ENCODE measurements at places on chromosomes 3 and 15. TPM values are rescaled to one million over a fixed set of nuclear protein-coding genes. Genes with fewer than 3 reads are reported as not detected.

DNA sequence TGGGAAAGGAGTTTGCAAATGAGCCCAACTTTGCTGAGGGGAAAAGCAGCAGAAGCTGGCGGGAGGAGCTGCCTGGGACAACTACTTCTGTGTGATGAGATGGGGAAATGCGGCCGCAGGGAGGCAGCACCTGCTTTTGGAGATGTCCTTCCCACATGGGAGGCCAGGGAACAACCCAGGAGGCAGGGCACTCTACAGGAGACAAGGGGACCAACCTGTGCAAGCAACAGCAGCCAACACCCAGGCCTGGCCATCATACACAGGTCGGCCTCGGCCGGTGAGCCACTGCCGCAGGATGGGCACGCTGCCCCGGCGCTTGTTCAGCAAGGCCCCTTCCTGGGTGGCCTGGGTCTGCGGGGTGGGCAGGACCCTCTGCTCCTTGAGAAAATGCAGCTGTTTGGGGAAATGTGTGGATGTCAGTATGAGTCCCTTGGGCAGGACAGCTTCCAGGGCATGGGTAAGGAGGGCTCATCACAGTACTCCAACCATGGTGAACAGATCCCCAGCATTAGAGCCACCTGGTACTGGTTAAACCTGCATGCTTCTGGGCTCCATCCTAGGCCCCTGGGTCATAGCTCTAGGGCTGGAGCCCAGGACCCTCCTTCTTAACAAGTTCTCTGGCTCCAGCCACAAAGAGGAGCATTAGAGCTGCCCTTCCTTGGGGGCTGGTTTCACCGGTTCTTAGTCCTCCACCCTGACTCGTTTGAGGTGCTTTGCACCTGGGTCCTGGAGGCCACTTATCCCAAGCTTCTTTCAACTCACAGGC lies 11.6 kb downstream of the EPB42 start:
- no peaks in the 10 kb centered on the region for H3K36me3 ChIP-seq
- no peaks in the 10 kb centered on the region for H3K27me3 ChIP-seq
- DNase-seq, result peak; percentile 87

- H3K27ac ChIP-seq, result no peak overlapping the region
- no peak overlapping the region for H3K4me3 ChIP-seq
- no peaks in the 10 kb centered on the region for H3K36me3 ChIP-seq
- H3K4me1 ChIP-seq, result no peaks in the 10 kb centered on the region
- no peak for DNase-seq
- H3K27me3 ChIP-seq, result no peaks in the 10 kb centered on the region
These were observed 12.9 kb upstream of the CNBP start for GRCh38 chr3:129196601-129197000.

DNA sequence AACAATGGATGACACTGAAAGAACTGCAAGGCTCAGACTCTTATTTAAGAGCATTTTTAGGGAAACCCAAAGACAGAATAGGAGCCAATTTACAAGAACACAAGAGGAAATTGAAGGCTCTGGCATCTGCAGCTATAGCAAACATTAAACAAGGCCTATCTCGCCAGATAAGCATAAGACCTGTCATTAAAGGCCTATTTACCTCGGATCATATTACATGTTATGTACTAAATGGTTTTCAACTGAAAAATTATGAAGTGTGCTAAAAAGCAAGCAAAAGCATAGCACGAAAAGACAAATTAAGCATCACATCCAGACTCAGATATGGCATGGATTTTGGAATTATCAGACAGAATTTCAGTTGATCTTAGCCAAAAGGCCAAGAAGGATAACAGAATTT lies 617.1 kb downstream of the SQOR start:
- no peak for DNase-seq
- H3K27ac ChIP-seq, result no peak overlapping the region
- peaks cover 2% of the 10 kb centered on the region for H3K4me1 ChIP-seq
- H3K36me3 ChIP-seq, result no peaks in the 10 kb centered on the region

- no peaks in the 10 kb centered on the region for H3K36me3 ChIP-seq
- H3K27me3 ChIP-seq, result peaks cover 2% of the 10 kb centered on the region
- H3K4me1 ChIP-seq, result peaks cover 11% of the 10 kb centered on the region
- peak; percentile 47 for DNase-seq
- no peak within 1 kb of the TSS for H3K27ac ChIP-seq
- H3K4me3 ChIP-seq, result peak within 1 kb of the TSS; percentile 84
These were observed at the start of gene INSYN1 for GRCh38 chr15:73753250-73754130. Gene INSYN1 (minus strand): TSS chr15:73753351. CDS start chr15:73751130, 2,221 bp downstream.

- peaks cover 5% of the 10 kb centered on the region for H3K4me1 ChIP-seq
- H3K27me3 ChIP-seq, result no peaks in the 10 kb centered on the region
- H3K4me3 ChIP-seq, result no peak overlapping the region
- no peak overlapping the region for H3K27ac ChIP-seq
These were observed 698.1 kb downstream of the FHIT start for GRCh38 chr3:60553144-60553543.

DNA sequence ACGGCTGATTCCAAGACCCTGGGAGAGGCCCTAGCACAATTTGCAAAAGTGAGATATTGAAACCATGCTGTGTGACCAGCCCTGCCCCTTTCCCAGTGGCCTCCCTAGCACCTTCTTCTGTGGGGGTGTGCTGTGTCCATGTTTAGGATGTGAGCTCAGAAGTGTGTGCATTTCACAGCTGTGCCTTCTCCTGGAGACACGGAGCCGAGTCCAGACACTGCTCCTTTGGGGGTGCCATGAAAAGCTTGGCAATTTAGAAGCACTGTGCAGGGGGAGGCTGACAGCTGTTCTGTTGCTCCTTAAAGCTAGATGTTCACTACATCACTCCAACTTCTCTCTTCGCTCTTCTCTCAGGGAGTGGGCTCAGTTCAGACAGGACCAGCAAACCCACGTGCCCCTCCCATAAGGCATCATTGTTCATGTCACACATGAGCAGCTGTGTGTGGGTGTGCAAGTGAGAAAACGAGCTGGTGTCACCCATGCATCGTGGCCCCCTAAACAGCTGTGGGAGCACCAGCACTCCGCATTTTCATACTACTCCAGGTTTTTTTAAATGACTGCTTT lies 492.6 kb downstream of the GABRG3 start:
- H3K4me1 ChIP-seq, result no peaks in the 10 kb centered on the region
- no peaks in the 10 kb centered on the region for H3K27me3 ChIP-seq
- no peak overlapping the region for H3K4me3 ChIP-seq
- DNase-seq, result no peak
- no peak overlapping the region for H3K27ac ChIP-seq

DNA sequence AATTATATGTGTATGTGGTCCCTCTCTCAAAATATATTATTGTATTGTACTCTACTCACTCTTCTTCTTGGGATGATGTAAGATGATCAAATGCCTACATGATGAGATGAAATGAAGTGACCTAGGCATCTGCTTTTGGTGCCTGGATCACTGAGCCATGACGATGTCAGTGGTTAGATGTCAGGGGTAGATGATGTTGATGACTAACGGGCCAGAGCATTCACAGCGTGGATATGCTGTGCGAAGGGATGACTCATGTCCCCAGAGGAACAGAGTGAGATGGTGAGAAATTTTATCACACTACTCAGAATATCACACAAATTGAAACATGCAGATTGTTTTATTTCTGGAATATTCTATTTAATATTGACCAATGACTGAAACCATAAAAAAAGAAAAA lies 233.9 kb upstream of the CADM2 start:
- H3K4me1 ChIP-seq, result no peaks in the 10 kb centered on the region
- no peak overlapping the region for H3K27ac ChIP-seq
- no peaks in the 10 kb centered on the region for H3K36me3 ChIP-seq
- H3K4me3 ChIP-seq, result no peak overlapping the region
- no peaks in the 10 kb centered on the region for H3K27me3 ChIP-seq

DNA sequence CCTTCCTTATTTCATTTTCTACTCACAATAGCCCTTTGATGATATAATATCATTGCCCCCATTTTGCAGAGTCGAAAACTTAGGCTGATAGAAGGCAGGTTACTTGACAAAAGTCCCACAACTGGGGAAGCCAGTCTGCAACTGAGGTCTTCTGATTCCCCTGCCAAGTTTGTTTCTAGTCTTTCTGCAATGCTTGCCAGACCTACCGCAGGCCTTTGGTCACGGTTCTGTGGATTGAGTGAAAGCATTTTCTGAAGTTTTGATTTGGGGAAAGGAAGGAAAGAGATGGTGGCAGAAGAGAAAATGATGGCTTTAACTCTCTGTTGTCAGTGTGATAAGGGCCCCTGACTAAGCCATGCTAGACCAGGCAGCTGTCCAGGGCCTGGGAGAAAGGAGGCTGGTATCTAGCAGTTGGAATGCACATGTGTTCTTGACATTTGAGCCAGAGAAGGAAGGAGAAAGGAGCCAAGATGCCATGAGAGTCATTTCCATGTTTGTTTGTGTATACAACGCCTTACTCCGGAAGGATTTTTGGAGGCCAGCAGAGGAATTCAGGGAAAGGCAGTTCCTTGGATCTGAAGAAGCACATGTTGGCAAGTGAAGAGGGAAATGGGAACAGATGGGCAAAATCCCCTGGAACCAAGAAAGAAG lies 29.9 kb downstream of the FAH start:
- H3K27ac ChIP-seq, result no peak overlapping the region
- H3K4me1 ChIP-seq, result no peaks in the 10 kb centered on the region
- H3K4me3 ChIP-seq, result no peak overlapping the region
- no peaks in the 10 kb centered on the region for H3K27me3 ChIP-seq

DNA sequence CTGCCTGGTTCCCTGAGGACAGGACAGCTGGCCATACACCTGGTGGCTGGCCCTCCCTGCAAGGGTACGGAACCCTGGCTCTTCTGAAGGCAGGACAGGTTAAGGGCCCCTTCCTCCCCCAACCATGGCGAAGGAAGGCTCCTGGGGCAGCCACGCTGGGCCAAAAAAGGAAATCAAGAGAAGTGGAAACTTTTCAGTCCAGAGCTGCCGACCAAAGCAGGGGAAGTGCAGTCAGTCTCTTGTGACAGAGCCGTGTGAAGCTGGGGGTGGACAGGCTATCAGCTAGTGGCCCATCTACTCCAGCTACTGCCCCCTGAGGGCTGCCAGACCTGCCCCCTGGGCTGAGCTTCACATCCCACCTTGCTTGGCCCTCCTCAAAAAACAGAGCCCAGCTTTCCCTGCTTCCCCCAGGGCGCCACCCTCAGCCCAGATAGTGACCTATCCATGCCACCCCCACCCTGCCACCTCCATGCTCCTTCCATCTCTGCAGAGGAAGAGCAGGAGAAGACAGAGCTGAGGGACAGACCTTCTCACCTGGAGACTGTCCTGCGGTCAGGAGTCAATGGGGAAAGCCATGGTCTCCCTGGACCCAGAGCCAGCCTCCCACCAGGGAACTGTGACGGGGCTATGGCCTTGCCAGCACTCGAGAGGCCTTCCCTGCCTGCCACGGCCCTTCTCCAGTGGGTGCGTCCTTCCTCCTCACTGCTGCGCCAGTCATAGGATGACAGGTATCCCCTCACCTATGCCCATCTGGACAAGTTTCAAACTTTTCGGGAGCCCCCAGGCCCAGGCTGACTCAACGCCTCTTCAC lies 4.6 kb downstream of the SEMA7A start:
- peaks cover under 1% of the 10 kb centered on the region for H3K4me1 ChIP-seq
- H3K36me3 ChIP-seq, result no peaks in the 10 kb centered on the region
- H3K4me3 ChIP-seq, result no peak overlapping the region
- no peak overlapping the region for H3K27ac ChIP-seq

GRCh38 chr3:106008766-106009165 lies 140.0 kb upstream of the CBLB start:
- DNase-seq, result no peak
- no peaks in the 10 kb centered on the region for H3K27me3 ChIP-seq
- no peak overlapping the region for H3K27ac ChIP-seq
- no peaks in the 10 kb centered on the region for H3K36me3 ChIP-seq
- no peak overlapping the region for H3K4me3 ChIP-seq
- no peaks in the 10 kb centered on the region for H3K4me1 ChIP-seq

DNA sequence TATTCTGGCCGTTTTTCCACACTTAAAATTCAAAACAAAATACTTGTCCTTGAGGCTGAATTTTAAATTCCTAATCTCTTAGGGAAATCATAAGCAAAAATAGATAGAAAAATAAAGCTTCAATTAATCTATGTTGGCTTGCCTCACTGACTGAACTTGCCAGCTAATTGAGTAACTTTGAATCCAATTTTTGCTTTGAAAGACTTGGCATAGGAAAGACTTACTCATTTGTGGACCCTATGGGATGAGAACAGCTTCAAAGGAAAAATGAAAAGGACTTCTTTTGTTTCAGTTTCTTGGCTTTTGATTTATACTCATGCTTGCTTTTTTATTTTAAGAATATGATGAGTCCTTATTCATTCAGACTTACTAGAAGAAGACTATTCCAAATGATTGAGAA lies 370.7 kb upstream of the RARB start:
- no peak overlapping the region for H3K27ac ChIP-seq
- H3K27me3 ChIP-seq, result no peaks in the 10 kb centered on the region
- no peak for DNase-seq

- DNase-seq, result no peak
- no peaks in the 10 kb centered on the region for H3K36me3 ChIP-seq
- no peak overlapping the region for H3K4me3 ChIP-seq
- no peaks in the 10 kb centered on the region for H3K27me3 ChIP-seq
These were observed 3.3 kb downstream of the VPS8 start for GRCh38 chr3:184815046-184815930.

GRCh38 chr3:154120961-154121700 lies at the start of gene ARHGEF26:
Gene ARHGEF26 (plus strand): TSS chr3:154121390. CDS start chr3:154121993, 603 bp downstream.
- H3K4me3 ChIP-seq, result peak within 1 kb of the TSS; percentile 85
- H3K4me1 ChIP-seq, result no peaks in the 10 kb centered on the region
- peaks cover 6% of the 10 kb centered on the region for H3K27me3 ChIP-seq
- peak; percentile 92 for DNase-seq
- H3K27ac ChIP-seq, result no peak within 1 kb of the TSS
- no peaks in the 10 kb centered on the region for H3K36me3 ChIP-seq

DNA sequence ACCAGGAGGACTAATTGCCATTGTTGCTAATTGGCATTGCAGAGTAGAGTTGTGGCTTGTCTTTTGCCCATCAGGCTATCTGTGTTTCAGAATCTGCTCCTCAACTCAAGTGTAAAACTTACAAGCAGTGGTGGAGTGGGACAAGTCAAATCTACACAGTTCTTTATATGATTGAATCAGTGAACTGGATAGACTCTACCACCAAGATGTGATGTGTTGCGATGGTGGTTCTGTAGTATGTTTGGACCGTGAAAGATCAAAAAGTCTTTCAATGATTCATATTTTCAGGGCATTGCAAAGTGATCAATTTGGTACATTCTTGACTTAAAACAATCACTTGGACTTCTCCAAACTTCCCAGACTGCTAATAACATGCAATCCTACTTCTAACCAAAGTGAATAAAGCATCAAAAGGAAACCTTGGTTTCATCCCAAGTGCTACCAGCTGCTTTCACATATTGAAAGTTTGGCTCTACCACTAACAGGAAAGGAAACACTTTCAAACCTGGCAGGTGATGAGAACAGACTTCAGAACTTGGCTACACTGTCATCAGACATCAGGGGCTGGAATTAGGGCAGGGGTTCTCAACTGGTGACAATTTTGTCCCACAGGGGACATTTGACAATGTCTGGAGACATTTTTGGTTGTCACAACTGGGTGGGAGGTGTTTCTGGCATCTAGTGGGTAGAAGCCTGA lies 844.7 kb upstream of the CFAP20DC start:
- DNase-seq, result no peak
- H3K27ac ChIP-seq, result no peak overlapping the region
- no peaks in the 10 kb centered on the region for H3K4me1 ChIP-seq
- H3K36me3 ChIP-seq, result no peaks in the 10 kb centered on the region
- no peak overlapping the region for H3K4me3 ChIP-seq
- H3K27me3 ChIP-seq, result no peaks in the 10 kb centered on the region

- no peak for DNase-seq
- no peak overlapping the region for H3K27ac ChIP-seq
- peaks cover 2% of the 10 kb centered on the region for H3K36me3 ChIP-seq
- H3K4me3 ChIP-seq, result no peak overlapping the region
These were observed 3.0 kb upstream of the PPP1R2 start for GRCh38 chr3:195546130-195546560.

- no peaks in the 10 kb centered on the region for H3K27me3 ChIP-seq
- H3K4me3 ChIP-seq, result no peak overlapping the region
- DNase-seq, result no peak
- H3K36me3 ChIP-seq, result no peaks in the 10 kb centered on the region
These were observed 86.9 kb downstream of the PEX5L start for GRCh38 chr3:179949869-179950268.

Gene SPINK8
- not detected for total RNA-seq

Gene SRGAP3
- 3.4 TPM for total RNA-seq

Gene DAG1
- 94.0 TPM for total RNA-seq

Gene AP3B2
- total RNA-seq, result 9.8 TPM
